ENCODE measurements at places on chromosomes 4 and X. TPM values are rescaled to one million over a fixed set of nuclear protein-coding genes. Genes with fewer than 3 reads are reported as not detected.

The GASK1B gene
- total RNA-seq, result 27.0 TPM

The ADGRL3 gene
- 3.5 TPM for total RNA-seq

The STOX2 gene
- 6.6 TPM for total RNA-seq

The SPACA5 gene
- total RNA-seq, result not detected

The IL2 gene
- 3.4 TPM for total RNA-seq
